ENCODE measurements at places on chromosomes 13 and 19.

GRCh38 chr13:78679329-78679728 lies 20.4 kb upstream of the OBI1 start:
- no peak for DNase-seq

DNA sequence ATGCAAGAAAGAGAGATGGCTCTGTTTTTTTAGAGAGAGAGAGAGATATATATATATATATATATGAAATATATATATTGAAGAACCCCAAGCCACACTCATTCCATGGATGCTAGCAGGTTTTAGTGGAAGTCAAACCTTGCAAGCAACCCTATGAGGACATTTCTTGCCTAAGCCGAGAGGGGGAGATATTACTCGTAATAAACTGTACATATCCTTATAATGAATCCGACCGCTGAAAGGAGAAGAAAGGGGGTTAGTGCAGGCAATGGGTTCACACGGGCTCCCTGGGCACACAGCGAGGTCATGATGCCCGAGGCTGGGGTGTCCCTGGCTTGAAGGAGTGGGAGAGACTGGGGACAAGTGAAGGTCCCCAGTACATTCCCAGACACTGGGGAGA lies 78.3 kb downstream of the IER2 start:
- no peak for DNase-seq

- no peak for DNase-seq
Observed at GRCh38 chr13:109933476-109933875, 147.1 kb upstream of the IRS2 start.

DNA sequence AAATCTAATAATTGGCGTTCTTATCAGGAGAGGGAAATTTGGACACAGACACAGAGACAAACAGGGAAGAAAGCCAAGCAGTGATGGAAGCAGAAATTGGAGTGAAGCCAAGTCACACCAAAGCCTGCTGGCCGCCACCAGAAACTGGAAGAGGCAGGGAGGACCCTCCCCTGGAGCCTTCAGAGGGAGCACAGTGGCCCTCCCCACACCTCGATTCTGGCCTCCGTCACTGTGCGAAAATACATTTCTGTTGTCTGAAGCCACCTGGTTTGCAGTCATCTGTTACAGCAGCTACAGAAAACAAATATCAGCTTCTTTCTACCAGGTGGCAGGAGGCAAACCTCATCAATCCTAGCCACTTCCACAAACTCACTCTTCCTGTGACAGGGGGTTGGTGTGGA lies 8.3 kb upstream of the TLE6 start:
- DNase-seq, result peak; percentile 36

DNA sequence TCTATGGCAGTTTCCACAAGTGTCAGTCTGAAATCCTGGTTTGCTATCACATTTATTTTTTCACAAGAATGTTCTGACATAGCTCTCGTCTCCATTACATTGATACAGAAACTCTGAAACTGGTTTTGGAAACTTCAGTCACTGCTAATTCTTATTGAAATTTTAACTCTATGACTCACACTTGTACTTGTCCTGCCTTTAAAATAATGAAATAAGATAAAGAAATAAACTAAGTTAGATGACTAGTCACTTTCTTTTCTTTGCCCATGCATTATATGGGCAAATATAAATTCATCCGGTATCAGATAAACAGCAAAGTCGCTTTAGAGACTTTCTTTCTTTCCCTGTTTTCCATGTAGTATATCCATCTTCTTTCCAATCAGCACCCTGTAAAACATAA lies 257.5 kb downstream of the PCDH9 start:
- DNase-seq, result no peak

- DNase-seq, result peak; percentile 71
Observed at GRCh38 chr19:4732680-4733114, 9.1 kb upstream of the DPP9 start.

GRCh38 chr19:45402298-45403061 lies 2.4 kb downstream of the PPP1R13L start:
- peak; percentile 75 for DNase-seq

All from KBM-7 (cell line).